ENCODE measurements at places on chromosomes 7 and 10.

DNA sequence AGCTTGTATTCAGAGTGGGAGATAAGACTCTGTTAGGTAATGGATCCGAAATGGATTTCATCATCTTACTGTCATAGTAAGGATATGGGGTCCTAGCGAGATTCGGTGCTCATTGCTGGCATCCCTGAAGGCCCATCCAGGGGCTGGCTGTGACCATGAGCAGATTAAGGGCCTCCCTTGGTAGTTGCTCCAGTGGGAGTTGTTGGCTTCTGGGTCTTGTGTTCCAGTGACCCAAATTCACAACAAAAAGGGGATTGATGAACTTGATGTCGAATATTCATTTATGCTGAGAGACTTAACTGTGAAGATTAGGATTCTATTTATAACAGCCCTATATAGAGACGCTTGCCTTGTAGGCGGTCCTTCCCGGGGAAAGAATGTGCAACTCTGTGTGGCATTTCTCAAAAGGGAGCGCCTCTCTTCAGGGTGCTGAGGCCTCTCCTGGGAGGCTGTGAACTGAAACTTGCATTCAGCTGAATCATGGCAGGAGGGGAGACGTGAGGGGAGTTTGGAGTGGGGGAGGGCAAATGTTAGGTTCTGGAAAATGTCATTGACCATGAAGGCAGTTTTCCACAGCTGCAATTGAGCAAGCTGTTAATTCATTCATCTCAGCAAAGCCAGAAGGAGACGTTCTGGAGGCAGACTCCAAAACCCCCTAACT is 233.1 kb upstream of the FZD8 start:
- no peak for DNase-seq

DNA sequence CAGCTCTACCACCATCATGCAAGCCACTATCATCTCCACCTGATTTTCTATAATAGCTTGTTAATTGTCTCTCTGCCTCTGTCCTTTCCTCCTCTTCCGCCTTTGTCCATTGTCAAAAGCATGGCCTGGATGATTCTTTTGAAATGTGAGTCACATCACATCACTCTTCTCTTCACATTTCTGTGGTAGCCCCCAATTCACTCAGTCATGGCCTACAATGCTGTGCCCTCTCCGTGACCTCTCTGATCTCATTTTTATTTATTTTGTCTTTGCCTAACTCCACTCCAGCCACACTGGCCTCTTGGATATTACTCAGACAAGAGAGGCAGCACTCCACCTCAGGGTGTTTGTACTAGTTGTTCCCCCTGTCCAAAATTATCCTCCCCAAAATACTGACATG is 4.9 kb upstream of the ABCB4 start:
- DNase-seq = no peak

DNA sequence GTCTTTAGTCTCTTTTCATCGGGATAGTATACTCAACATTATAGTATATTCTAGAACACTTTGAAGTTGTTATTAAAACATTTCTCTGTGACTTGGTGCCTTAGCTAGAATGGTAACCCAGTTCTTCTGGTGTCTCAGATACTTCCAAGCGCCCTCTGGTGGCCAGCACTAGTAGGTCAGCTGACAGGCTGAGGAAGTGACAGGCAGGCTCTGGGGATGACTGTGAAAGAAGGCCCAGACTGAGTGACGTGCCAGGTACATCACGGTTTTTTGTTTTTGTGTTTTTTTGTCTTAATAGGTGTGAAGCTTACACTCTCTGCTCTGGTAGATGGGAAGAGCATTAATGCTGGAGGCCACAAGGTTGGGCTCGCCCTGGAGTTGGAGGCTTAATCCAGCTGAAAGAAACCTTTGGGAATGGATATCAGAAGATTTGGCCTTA is 5.1 kb downstream of the COMTD1 start:
- peak; percentile 88 for DNase-seq

DNA sequence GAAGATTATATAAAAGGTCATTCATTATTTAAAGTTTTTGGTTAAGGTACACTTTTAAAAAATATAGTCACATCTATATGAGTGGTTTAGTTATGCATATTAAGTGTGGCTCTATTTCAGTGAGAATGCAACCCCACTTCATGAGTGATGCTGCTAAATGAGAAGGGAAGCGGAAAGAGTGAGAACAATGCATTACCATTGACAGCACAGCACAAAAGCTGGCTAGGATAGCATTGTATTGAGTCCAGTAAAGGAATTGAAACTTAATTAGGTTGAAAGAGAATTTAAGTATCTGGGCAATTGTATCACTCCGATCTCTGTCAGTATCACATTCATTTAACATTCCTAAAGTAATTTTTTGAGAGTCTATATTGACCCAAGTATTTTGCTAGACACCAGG is 13.2 kb downstream of the POM121L12 start:
- no peak for DNase-seq

GRCh38 chr10:14806318-14806717 is 31.5 kb downstream of the CDNF start:
- DNase-seq = no peak

DNA sequence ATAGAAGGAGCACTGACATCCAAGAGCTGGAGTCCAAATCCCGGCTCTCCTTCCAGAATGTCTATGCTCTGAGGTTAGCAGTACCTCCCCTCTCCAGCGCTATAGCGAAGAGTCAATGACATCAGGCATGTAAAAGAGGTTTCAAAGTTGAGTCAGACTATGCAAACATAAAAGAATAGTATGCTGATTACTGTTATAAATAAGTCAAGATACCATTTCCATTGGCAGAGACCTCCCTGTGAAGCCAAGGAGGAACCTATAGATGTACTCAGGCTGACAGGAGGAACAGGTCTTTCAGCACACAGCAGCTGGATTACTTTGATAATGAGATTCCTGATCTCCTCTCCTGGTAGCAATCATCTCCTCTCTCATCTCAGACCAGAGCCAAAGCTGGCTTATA is 103.9 kb upstream of the EFCAB10 start:
- DNase-seq = peak; percentile 38

GRCh38 chr10:72114706-72115450 is 26.5 kb upstream of the SPOCK2 start:
- no peak for DNase-seq

DNA sequence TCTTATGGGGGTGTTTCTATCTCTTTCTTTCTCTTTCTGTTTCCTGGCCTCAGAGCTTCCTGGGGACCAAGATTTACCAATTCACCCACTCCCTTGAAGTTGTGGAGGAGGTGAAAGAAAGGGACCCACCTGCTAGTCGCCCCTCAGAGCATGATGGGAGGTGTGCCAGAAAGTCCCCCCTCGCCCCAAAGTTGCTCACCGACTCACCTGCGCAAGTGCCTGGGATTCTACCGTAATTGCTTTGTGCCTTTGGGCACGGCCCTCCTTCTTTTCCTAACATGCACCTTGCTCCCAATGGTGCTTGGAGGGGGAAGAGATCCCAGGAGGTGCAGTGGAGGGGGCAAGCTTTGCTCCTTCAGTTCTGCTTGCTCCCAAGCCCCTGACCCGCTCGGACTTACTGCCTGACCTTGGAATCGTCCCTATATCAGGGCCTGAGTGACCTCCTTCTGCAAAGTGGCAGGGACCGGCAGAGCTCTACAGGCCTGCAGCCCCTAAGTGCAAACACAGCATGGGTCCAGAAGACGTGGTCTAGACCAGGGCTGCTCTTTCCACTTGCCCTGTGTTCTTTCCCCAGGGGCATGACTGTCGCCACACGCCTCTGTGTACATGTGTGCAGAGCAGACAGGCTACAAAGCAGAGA is 12.2 kb downstream of the AQP1 start:
- no peak for DNase-seq

GRCh38 chr10:77474939-77475338 is 162.7 kb downstream of the KCNMA1 start:
- no peak for DNase-seq

DNA sequence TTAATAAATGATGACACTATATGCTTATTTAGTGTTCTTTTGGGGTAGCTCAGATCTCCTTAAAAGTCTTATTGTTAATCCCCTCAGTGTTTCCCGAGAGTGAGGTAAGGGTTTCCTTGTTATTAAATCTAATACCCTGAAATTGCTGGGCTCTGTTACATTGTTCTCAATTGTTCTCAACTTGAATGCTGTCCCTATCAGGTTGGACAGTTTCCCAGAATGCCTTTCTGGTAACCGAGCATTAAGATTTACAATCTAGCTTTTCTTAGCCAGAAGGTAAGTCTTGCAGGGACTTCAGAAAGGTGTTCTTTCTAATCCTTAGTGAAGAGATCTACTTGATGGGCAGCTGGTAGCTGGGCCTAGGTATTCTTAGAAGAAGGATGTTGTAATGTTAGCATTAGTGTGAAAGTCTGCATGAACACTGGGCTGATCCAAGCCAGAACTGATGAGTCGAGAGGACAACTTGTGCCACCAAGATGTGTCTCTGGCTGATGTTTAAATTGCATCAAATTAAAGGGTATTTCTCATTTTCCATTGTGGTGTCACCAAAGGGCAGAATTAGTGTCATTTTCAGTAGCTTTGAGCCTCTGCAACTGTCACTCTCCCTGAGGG is 89.9 kb downstream of the SND1 start:
- no peak for DNase-seq

GRCh38 chr7:80170445-80170844 is 35.8 kb downstream of the GNAI1 start:
- no peak for DNase-seq

DNA sequence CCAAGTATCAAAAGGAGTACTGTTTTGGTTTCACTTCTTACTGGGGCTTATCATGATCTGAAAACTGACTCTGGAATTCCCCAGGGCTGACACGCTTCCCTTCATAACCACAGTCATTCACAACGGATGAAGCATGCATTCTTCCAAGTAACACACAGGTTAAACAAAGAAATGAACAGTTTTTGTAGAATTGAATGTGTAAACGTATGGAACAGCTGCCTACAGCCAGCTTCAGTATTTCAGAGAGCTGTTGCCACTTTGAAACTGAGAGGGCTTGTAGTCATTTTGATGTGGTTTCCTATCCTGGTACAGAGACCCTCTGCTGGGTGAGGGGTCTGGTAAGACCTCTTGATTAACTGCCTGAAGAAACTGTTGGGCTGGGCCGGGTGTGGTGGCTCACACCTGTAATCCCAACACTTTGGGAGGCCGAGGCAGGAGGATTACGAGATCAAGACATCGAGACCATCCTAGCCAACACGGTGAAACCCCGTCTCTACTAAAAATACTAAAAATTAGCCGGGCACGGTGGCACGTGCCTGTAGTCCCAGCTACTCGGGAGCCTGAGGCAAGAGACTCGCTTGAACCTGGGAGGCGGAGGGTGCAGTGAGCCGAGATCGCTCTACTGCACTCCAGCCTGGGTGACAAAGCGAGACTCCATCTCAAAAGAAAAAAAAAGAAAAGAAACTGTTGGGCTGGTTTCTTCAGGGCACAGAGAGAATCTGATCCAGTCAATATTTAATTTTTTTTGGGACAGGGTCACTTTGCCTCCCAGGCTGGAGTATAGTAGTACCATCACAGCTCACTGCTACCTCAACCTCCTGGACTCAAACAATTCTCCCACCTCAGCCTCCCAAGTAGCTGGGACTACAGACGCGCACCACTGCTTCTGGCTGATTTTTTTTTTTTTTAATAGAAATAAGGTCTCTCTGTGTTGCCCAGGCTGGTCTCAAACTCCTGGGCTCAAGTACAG is 4.7 kb downstream of the NFE2L3 start:
- no peak for DNase-seq

DNA sequence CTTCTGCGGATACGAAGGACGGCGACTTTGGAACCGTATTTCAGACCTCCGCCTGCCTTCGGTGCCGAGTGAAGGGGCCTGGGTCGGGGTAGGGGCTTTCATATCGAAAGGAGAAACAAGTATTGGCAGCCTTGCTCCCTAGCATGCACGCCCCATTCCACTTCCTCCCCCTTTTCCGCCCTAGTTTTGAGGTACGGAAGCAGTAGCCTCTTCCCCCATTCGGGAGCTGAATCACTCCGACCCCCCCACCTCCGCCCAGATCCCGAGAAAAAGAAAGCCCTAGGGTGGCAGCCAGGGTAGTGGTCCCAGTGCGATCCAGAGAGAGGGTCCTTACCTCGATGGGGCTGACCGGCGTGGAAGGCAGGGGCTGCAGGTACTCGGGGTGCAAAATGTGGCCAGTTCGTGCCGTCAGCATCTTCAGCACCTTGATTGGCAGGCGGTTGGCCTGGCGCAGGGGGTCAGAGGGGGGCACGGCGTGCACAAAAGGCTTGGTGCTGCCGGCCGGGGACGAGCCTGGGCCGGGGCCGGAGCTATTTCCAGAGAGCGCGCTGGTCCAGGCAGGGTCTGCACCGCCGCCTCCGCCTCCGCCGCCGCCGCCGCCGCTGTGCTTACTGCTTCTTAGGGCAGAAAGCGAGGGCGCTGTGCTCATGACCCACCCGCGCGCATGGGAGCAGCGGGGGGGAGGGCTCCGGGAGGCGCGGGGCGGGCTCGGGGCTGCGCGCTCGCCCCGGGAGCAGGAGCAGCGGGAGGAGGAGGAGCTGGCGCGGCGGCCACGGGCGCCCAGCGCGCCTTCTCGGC is 594 bp downstream of the ZNF503 start:
- peak; percentile 49 for DNase-seq

DNA sequence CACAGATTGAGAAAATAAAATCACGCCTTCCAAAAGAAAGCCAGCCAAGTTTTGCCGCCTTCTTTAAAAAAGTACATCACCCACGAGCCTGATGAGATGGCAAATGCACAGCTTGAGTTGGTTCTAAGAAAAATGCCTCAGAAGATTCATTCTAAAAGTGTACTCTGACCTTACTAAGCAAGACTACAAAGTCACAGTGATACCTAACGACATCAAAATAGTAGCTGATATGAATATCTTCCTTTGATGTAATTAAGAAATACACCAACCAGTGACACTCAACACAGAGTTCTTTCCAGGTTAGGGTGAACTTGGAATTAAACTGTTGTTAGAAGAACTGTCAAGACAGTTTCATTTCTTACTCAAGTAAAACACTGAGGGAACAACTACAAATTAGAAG is 78.0 kb upstream of the AMPH start:
- DNase-seq = no peak

DNA sequence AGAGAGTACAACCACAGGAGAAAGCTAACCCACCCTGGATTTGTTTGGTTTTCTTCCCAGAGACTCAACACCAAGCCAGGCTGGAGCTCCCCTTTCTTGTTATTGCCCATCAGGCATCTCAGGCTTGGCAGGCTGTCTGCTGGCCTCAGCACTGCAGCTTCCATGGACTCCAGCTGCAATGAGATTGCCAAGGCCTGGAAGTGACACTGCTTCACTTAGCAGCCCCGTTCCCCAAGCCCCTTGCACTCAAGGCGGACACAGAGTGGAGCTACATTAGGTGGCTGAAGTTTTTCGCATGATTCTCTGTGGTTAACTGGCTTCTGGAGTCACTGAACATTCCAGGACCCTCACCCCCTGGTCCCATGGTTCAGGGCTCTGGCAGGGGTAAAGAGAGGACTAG is 163.1 kb upstream of the GDF10 start:
- DNase-seq = no peak

Data from prostate gland (tissue), 2 donors.